Omental fat pad (tissue), 4 donors: ENCODE measurements at places on chromosomes 7 and 10. TPM values are rescaled to one million over a fixed set of nuclear protein-coding genes. Genes with fewer than 3 reads are reported as not detected.

EPHB4 gene
- 36.9 TPM for total RNA-seq

DNA sequence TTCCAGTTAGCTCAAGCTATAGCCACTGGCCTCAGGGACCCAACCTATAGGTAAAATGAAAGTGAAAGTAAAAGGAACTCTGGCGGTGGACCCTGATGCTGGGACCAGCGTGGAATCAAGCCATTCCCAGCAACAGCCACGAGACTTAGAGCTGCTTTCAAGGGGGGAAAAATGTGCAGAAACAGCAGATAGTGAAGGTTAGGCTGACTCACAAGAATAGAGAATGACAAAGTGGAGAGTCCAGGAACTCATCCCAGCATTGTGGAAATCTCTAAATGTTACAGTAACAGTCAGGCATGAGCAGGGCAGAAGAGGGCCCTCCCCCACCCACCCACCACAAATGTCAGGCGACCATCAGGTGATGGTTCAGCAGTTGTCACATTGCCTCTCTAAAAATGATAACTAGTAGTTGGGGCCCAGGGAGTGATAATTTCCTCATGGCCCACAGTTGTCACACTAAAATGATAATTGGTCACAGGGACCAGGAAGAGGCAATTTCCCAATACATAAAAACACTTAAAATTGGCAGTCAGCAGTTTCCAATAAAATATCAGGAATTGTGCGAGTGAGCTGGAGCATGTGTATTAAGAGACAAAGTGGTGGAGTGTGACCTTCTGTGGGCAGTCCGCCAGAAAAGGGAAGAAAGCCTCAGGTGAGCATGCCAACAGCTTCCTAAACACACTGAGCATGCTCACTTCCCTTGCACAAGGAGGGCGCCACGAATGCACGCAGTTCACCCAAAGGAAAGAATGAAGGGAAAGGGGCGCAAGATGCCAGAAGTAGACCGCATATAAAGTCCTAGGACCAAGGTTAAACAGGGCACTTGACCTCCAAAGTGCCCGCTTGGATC, 129.8 kb upstream of the PPP1R3A start:
- DNase-seq: no peak

- DNase-seq: no peak
These were observed 81.6 kb downstream of the BBS9 start for GRCh38 chr7:33210958-33211357.

MAT1A gene
- total RNA-seq: not detected

DNA sequence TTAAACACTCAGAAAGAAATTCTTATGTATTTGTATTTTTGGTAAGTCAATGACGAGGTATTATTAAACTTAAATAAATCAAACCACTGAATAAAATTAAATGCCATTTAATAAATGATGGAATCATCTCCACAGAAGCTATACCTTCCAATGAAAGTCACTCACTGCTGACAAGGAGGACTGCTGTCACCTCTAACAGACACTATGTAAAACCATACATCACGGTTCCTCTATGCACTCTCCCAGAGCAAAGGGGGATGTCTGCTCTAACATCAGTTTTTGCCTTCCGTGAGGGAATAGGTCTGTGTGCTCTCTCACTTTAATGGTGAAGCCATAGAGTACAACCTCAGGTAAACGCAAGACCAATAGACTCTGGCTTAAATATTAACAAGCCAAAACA, 99.7 kb upstream of the DDC start:
- DNase-seq: no peak

DNA sequence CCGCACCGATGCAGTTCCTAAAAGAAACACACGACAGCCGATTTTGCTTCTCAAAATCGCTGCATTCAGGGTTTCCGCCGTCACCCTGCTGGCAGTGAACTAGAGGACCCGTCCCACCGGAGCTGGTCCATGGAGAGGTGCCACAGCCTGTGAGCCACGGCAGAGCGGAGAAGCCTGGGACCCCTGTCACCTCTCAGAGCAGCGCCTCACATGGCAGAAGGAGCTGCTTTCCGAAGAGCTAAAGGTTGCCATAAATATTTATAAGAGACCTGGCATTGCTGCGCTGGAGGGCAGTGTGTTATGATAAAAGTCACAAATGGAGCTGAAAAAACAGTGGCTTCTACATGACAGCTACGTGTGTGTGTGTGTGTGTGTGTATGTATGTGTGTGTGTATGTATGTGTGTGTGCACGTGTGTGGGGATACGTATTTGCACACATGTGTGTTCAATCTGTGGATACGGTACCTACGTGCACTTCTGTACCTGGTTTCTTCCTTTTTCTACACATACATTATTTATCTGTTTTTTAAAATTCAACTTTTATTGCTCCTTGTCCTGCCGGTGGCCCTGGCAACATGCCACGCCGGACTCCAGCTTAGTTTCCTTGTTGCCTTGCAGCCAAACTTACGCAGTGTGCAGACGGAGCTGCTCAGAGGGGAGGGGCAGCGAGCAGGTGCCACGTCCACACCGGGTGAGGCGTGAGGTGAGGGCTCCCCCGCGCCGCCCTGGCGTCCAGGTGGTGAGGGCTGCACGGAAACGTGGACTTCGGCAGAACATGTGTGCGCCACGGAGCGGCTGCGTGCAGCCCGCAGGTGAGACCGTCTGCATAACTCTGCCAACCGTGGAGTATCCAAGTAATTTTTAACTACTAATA, 115.2 kb upstream of the PITRM1 start:
- DNase-seq: no peak

GRCh38 chr10:13669182-13669855, 82.6 kb downstream of the PRPF18 start:
- no peak for DNase-seq

GRCh38 chr7:135355377-135356048, 121.9 kb downstream of the STRA8 start:
- no peak for DNase-seq

DNA sequence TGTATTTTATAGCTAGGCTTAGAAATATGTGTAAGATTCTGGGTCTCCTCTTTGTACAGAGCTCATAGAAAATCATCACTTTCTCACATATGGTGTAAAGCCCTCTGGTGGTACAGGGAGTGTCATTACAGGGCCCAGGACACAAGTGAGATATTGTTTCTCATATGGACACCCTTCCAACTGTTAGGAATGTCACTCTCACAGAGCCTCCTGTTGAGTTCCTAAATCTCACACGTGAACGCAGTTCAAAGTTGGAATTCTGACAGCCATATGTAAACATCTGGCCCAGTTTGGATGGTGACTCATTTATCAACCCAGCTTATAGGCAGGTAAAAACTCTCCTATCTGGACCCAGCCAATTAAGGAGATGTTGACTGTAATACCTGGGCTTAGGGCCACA, 35.4 kb upstream of the ZNF107 start:
- no peak for DNase-seq

CHST12 gene
- total RNA-seq: 10.7 TPM

ANKRD1 gene
- not detected for total RNA-seq

- DNase-seq: no peak
These were observed 358.2 kb downstream of the FGFR2 start for GRCh38 chr10:121240011-121240410.

- DNase-seq: no peak
These were observed 494.4 kb upstream of the SEMA3D start for GRCh38 chr7:85681241-85681640.

- DNase-seq: no peak
These were observed 290.6 kb downstream of the FRMD4A start for GRCh38 chr10:14039968-14040668.

TAC1 gene
- 2.1 TPM for total RNA-seq

GRCh38 chr10:124296121-124296812, 122.5 kb downstream of the OAT start:
- DNase-seq: peak; percentile 20

SPAM1 gene
- total RNA-seq: not detected

- DNase-seq: no peak
These were observed 314.1 kb downstream of the SNX13 start for GRCh38 chr7:17626235-17626634.

DNA sequence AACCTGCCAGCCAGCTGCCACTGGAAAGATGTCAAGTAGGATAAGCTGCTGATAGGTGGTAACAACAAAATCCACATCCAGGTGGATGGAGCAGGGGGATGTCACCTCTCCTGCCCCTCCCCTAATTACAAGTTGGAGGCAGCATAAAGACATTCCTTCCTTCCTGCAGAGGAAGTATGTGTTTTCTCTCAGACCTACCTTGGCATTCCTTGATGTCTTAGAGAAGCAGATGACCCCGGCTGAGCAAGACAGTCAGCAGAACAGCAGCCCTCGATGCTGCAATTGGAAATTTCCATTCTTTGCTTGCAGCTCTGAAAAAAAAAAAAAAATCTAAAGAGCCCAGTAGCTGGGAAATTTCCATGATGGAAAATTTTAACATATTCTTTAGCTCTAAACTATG, 137.5 kb upstream of the MKLN1 start:
- no peak for DNase-seq

RUFY2 gene
- 34.5 TPM for total RNA-seq

GRCh38 chr10:70198696-70199466, 28.6 kb upstream of the SAR1A start:
- DNase-seq: no peak

DNA sequence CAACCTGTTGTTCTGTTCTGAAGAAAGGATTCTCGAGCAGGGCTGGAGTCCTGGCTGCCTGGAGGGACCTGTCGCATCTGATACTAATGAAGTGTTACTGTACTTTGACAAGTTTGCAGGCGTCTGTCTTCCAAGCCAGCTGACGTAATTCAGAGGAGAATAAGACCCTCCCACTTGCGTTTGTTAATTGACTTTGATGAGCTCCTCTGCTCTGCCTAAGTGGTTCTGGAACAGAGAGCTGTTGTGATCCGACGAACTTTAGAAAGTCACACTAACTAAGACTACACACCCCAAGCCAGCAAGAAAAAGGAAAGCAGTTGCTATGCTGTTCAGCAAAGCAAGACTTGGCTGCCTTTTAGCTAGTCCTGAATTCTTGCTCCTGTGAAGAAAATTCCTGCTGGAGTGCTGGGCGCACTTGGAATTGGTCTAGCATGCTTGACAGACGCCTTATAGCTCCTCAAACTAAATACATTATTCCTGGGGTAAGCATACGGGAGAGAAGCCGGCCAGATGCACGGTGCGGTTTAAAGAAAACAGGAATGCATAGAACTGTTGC, 200.3 kb downstream of the CACNB2 start:
- DNase-seq: no peak

GRCh38 chr7:111540199-111540815, 22.0 kb downstream of the IMMP2L start:
- no peak for DNase-seq

DNA sequence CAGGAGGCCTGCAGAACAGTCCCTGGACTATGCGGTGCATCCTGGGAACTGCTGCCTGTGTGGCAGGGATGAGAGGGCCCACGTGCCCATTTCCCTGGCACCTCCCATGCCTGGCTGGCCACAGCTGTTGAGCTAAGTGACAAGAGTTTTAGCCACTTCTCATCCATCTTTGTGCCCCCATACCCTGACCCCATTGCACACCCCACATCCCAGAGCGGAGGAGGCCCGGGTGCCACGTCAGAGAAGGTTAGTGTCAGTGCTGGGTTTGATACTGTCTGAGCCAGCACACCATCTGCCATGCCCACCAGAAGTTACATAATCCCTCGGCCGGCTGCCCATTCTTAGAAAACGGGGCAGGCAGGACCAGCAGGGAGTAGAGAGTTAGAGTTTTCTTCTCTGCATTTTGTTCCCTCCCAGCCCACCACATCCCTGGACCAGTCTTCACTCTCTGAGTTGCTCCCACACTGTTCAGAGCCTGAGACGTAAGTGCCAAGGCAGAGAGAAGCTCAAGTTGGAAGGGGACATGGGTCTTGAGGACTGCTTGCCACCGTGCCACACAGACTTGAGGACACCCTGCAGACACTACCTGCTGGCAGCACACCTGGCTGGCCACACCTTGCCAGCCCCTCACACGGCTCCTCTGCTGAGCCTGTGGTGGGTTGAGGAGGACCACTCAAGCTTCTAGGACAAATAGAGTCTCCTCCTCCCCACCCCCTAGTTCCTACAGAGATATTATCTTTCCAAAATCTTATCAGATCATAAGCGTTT, 13.1 kb downstream of the UNC5B start:
- DNase-seq: no peak

GRCh38 chr7:92563345-92563744, 26.8 kb downstream of the FAM133B start:
- DNase-seq: no peak

DNA sequence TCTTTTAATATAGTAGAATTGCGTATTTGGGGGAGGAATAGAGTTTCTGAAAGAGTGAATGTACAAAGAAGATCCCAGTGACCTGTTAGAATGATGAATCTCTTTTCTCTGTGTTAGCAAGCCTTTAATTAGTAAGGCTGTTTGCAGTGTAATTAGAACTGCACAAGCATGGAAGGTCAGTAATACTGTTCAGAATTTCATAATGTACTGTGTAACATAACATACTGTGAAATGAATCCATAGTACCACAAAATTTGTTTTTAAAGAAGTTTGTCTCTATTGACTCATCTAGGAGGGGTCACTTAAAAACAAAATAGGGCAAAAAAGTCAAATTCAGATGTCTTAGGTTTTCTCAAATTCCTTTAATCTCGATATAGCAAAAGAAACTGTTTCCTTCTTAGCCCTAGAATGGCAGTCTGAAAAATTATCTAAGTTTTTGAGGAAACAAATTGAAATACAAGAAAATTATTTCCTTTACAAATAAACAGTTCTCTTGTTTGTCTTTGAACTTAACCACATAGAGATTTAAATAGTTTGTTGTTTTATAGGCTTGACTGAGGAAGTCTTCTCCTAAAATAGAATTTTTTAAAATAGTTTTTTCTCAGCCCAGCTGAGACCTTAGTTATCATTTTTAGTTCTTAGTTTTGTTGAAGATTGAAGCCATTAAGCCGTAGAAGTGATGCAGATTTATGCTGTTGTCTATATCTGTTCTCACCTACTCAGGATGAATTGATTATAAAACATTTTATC, 12.5 kb downstream of the ADK start:
- no peak for DNase-seq

DNA sequence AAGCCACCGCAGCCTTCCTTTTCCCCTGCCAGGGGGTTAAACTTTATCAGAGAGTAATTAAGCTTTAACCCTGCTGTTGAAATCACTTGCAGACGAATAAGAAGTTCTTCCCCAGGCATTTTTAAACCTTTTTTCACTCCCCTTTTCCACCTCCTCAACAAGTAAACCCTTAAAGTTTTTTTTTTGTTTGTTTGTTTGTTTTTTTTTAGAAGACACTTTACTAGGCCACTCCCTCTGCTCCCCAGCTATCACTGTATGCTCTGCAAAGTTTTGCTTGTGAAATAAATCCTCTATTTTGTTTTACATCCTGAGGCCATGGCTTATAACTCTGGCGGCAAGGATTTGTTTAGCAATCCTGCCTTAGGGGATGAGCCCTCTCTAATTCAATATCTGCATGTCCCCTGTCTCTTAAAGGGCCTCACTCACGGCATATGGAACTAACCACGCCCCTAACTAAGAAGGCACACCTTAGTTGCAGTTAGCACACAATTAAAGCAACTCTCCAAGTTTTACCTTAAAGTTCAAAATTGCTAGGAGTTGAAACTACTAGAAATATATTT, 1354.7 kb upstream of the LRRTM3 start:
- DNase-seq: no peak

PRF1 gene
- 3.2 TPM for total RNA-seq

EDRF1 gene
- total RNA-seq: 24.3 TPM

LRRC18 gene
- not detected for total RNA-seq

SCIN gene
- 4.3 TPM for total RNA-seq

PTPN12 gene
- total RNA-seq: 122 TPM

OR6B1 gene
- not detected for total RNA-seq

FEZF1 gene
- not detected for total RNA-seq

GRCh38 chr7:117146511-117146910, 176.3 kb downstream of the WNT2 start:
- no peak for DNase-seq

GRCh38 chr10:30488316-30488715, 54.3 kb downstream of the MAP3K8 start:
- DNase-seq: no peak

GRCh38 chr7:101216001-101216859, 1.2 kb downstream of the PLOD3 start:
- no peak for DNase-seq
